ENCODE measurements at places on chromosomes 11 and 22.

- H3K4me3 ChIP-seq: no peak overlapping the region
- H3K4me1 ChIP-seq: no peaks in the 10 kb centered on the region
- no peaks in the 10 kb centered on the region for H3K27me3 ChIP-seq
- H3K36me3 ChIP-seq: no peaks in the 10 kb centered on the region
- no peak for DNase-seq
These were observed 8.7 kb upstream of the MPEG1 start for GRCh38 chr11:59221441-59221840.

DNA sequence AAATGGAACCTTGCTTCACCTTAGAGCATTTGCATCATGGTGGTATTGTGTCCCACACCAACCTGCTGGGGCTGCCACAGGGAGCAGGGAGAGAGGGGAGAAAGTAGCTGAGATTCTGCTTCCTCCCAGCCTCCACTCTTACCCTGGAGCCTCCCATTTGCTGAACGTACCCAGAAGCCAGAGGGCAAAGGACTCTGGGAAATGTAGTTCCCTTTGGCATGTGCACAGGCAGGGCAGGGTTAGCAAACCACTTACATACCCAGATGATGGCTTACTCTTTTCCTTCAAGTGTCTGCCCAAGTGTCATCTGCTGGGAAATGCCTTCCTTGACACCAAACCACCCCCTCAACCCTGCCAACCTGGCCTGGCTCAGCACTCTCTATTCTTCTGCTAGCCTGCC lies 16.9 kb downstream of the SMIM38 start:
- H3K4me1 ChIP-seq: no peaks in the 10 kb centered on the region
- peak; percentile 4 for DNase-seq
- no peaks in the 10 kb centered on the region for H3K27me3 ChIP-seq
- no peaks in the 10 kb centered on the region for H3K36me3 ChIP-seq
- H3K4me3 ChIP-seq: no peak overlapping the region

GRCh38 chr11:73590991-73591390 lies 6.9 kb downstream of the FAM168A start:
- H3K27ac ChIP-seq: no peak overlapping the region
- no peak overlapping the region for H3K4me3 ChIP-seq
- no peaks in the 10 kb centered on the region for H3K27me3 ChIP-seq
- H3K36me3 ChIP-seq: no peaks in the 10 kb centered on the region

GRCh38 chr11:79417069-79417920 lies 23.5 kb downstream of the TENM4 start:
- H3K4me3 ChIP-seq: no peak overlapping the region
- H3K27me3 ChIP-seq: no peaks in the 10 kb centered on the region
- H3K36me3 ChIP-seq: no peaks in the 10 kb centered on the region
- no peaks in the 10 kb centered on the region for H3K4me1 ChIP-seq

DNA sequence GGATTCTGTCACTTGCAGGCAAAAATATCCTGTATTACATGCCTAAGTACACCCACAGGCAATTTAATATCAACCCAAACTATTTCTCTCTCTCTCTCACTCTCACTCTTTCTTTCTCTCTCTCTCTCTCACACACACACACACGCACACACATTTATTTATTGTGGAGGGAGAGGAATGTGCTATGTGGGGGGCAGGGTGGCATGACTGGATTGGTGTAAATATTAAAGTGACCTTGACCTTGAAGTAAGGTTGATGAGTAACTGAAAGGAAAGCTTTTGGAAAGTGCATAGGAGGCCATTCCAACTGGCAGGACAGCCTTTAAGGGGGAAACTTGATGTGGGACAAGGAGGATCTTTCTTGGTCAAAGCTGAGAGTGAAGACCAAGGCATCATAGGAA lies 589.7 kb upstream of the KIRREL3 start:
- DNase-seq: no peak
- no peak overlapping the region for H3K27ac ChIP-seq
- no peaks in the 10 kb centered on the region for H3K27me3 ChIP-seq

GRCh38 chr11:67289226-67289650 lies at the start of gene ANKRD13D:
Gene ANKRD13D (plus strand): TSS chr11:67289303. CDS start chr11:67289461, 158 bp downstream.
- peaks cover 77% of the 10 kb centered on the region for H3K4me1 ChIP-seq
- peak within 1 kb of the TSS; percentile 88 for H3K27ac ChIP-seq
- no peak for DNase-seq

- no peaks in the 10 kb centered on the region for H3K4me1 ChIP-seq
- no peaks in the 10 kb centered on the region for H3K36me3 ChIP-seq
- no peak for DNase-seq
- no peaks in the 10 kb centered on the region for H3K27me3 ChIP-seq
These were observed 250.6 kb upstream of the PLET1 start for GRCh38 chr11:112511271-112511670.

DNA sequence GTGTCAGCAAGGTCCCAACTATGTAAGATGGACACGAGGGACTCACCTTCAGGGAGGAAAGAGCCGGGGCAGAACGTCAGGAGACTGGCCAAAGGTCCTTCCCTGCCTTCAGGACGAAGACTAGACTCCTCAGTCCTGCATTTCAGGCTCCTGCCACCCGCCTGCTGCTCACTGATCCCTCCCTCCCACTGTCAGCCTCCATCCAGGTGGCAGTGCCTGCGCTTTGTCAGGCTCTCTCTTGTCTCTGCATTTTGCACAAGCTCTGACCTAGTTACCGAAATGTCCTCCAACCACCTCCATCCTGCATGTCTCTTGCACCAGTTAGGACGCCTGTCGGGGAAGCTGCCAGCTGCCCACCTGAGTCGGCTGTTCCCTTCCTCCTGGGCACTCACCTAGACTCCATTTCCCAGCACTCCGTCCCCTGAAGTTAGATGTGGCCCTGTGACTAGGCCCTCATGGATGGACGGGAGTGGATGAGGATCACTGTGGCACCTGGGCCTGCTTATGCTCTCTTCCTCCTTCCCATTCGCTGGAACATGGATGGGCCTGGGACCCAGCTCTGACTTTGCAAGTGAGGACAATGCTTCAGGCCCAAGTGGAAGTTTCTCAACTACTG lies 8.0 kb downstream of the B3GNT6 start:
- peaks cover 7% of the 10 kb centered on the region for H3K27me3 ChIP-seq
- no peaks in the 10 kb centered on the region for H3K36me3 ChIP-seq
- no peak overlapping the region for H3K4me3 ChIP-seq
- no peak overlapping the region for H3K27ac ChIP-seq
- no peak for DNase-seq
- H3K4me1 ChIP-seq: peaks cover 12% of the 10 kb centered on the region

DNA sequence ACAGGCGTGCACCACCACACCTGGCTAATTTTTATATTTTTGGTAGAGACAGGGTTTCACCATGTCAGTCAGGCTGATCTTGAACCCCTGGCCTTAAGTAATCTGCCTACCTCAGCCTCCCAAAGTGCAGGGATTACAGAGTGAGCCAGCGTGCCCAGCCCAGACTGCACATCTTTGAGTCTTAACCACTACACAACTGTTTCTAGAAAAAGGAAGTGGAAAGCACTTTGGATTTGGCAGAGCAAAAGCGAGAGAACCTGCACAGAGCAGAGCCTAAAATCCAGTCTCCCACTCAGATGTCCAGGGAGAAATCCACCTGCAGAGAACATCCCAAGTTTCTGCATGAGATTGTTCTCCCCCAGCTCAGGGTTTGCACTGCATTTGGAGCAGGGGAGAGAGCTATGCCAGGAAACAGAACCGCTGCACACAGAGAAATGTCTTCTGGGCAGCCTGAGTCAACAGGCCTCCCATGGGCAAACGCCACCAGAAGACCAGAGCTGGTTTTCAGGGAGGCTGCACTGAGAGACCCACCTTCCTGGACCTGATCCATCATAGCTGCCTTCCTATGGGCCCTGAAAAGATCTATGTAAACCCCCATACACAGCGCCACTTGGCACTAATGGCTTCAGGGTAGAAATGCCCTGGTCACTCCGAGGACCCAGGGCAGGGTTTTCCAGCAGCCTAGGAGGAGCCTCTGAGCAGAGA lies 54.0 kb downstream of the RPUSD4 start:
- H3K27me3 ChIP-seq: no peaks in the 10 kb centered on the region
- H3K4me1 ChIP-seq: no peaks in the 10 kb centered on the region
- no peak overlapping the region for H3K4me3 ChIP-seq
- H3K36me3 ChIP-seq: no peaks in the 10 kb centered on the region

- no peaks in the 10 kb centered on the region for H3K36me3 ChIP-seq
- no peak overlapping the region for H3K4me3 ChIP-seq
- no peak overlapping the region for H3K27ac ChIP-seq
- H3K4me1 ChIP-seq: no peaks in the 10 kb centered on the region
- H3K27me3 ChIP-seq: no peaks in the 10 kb centered on the region
These were observed 119.1 kb upstream of the LRRC4C start for GRCh38 chr11:41578421-41579051.
